ENCODE measurements at places on chromosomes 16 and 17.

DNA sequence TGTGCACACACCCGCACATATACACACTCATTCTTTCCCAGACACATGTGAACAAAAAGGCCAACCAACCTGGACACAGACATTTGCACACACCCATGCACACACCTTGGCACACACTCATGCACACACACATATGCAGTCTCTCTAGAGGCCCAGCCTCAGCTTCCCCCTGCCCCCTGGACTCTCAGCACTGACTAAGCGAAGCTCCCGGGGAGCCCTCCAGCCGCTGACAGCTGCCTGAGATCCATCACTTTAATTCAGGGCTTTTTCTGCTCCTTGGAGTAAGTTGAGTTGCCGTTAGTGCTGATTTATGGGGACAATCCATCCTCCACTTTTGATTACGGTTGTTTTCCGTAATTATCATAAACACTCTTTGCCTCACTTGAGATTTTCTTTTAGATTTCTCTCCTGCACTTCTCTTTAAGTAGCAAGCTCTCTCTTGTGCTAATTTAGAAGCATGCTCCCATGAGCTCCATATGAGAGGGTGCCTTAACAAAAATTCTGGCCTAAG is 158.6 kb upstream of the CDC42EP4 start:
- DNase-seq = no peak

GRCh38 chr16:424623-425081 is 797 bp upstream of the RAB11FIP3 start:
- DNase-seq = no peak

GRCh38 chr16:88502371-88502770 is 49.3 kb downstream of the ZFPM1 start:
- no peak for DNase-seq

DNA sequence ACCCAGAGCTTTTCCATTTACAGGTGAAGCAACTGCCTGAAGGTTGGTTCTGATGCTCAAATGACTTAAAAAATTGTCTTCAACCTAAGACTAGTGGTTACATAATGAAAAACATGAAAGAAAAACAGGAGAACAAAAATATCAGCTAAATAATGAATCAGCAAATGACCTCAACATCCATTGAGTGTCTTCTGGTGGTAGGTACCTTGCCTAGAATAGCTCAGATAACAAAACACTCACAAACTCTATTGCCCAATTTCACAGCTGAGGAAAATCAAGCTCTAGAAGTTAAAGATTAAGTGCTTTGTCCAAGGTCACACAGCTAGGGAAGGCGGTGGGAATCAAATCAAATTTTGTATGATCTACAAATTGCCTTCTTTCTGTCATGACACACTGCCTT is 304.6 kb upstream of the CDH11 start:
- DNase-seq = no peak

DNA sequence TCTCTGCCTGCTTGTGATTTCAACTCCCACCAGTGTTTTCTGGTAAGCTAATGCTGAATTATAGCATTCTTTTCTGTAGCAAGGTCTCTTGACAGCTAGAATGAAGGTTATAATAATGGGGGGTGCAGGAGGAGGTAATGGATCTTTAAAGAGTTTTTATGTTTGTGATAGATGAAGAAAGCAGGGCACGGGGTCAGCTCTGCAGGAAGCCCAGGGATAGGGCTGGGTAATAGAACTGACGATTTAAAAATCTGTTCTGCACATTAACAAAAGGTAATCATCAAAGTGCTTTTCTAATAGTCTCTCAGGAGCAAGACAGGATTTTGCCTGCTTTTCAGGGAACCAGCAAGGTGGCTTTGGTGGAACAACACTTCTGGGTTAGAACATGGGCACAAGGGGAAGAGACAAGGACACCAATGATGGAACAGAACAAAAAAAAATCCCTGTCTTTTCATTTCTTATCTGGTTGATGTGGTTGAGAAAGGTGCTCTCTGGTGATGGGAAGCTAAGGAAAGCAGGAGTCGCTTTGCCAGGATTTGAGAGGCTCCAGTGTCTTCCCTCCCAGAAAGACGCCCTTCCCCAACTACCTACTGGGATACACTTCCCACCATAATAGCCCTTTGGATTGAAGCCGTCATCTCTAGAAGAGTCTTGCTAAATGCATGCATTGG is 263.1 kb downstream of the PHKB start:
- DNase-seq = no peak

GRCh38 chr16:69886726-69887125 is 64.4 kb upstream of the CLEC18A start:
- no peak for DNase-seq

DNA sequence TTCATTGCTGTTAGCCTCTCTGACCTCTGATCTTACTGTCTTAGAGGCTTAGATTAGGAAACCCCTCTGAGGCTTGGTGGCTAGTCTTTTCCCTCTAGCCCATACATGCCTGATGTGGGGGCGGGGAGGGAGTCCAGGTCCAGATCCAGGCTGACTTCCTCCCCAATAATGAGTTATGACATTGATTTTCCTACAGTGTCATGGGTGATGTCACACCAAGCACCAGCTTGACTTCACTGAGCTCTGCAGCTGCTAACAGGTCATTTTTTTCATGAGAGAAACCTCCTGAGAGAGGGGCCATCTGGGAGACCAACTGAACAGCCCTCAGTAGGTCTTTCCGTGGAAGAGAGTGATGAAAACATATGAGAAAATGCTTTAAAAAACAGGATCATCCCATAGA is 180.2 kb upstream of the N4BP1 start:
- DNase-seq = no peak

- no peak for DNase-seq
Measured at GRCh38 chr16:56970934-56971767, 9.4 kb downstream of the CETP start.

- DNase-seq = no peak
Measured at GRCh38 chr16:85614338-85615013, 1.4 kb downstream of the GSE1 start.

- no peak for DNase-seq
Measured at GRCh38 chr17:72613396-72613795, 479.1 kb downstream of the SLC39A11 start.

- no peak for DNase-seq
Measured at GRCh38 chr17:41618341-41619035, 5.9 kb downstream of the KRT17 start.

- no peak for DNase-seq
Measured at GRCh38 chr16:88967830-88968588, 9.0 kb downstream of the CBFA2T3 start.

- no peak for DNase-seq
Measured at GRCh38 chr17:79050551-79050950, 24.1 kb upstream of the ENGASE start.

DNA sequence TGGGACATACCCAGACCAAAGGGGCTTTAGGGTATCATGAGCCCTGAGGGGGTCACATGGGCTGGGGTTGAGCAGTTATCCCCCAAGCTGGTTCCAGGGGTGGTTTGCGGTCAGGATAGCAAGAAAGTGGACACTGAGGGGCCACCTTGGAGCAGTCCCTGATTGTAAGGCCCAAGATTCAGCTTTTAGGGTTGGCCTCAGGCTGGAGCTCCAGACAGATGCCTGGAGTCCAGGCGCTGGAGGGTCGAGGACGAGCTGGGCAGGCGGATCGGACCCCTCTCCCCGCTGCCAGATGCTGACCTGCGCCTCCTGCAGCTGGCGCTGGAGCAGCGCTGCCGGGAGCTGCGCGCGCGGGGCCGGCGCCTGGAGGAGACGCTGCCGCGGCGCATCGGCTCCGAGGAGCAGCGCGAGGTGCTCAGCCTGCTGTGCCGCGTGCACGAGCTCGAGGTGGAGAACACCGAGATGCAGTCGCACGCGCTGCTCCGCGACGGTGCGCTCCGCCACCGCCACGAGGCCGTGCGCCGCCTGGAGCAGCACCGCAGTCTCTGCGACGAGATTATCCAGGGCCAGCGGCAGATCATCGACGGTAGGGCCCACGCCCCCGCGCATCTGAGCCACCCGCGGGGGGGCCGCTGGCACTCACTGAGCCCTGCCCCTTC is 10.0 kb downstream of the BTBD17 start:
- peak; percentile 39 for DNase-seq

Measured in activated T-cell treated with anti-CD3 and anti-CD28 coated beads, Interleukin-2, amount 50 U/mL, for 48 hours (primary cell).